ENCODE measurements at places on chromosomes 2 and 18. TPM values are rescaled to one million over a fixed set of nuclear protein-coding genes. Genes with fewer than 3 reads are reported as not detected.

Gene CFAP65
- total RNA-seq: not detected

Gene KHK
- 0.22 TPM for total RNA-seq

Gene RFTN2
- total RNA-seq: not detected

Gene GFPT1
- 69.4 TPM for total RNA-seq

Gene SETBP1
- 0.44 TPM for total RNA-seq

Gene MAT2A
- total RNA-seq: 134 TPM

Gene GCG
- not detected for total RNA-seq

Gene RAD51AP2
- total RNA-seq: under 0.01 TPM

Gene CNGA3
- not detected for total RNA-seq

Gene CCDC195
- total RNA-seq: not detected

Gene AGXT
- not detected for total RNA-seq

Gene EPB41L3
- total RNA-seq: 0.14 TPM

Gene ELOA2
- not detected for total RNA-seq

Gene CCDC121
- total RNA-seq: 0.88 TPM

Gene ACMSD
- total RNA-seq: not detected

Gene GKN1
- 0.22 TPM for total RNA-seq

Gene CYP27A1
- total RNA-seq: 4.7 TPM

Gene HOXD13
- not detected for total RNA-seq

Gene PNKD
- 25.3 TPM for total RNA-seq

Gene TLX2
- not detected for total RNA-seq

Gene OBSL1
- total RNA-seq: 45.7 TPM

Gene SLC14A1
- 18.2 TPM for total RNA-seq

Gene POTEC
- not detected for total RNA-seq

Gene TTC27
- 32.1 TPM for total RNA-seq

Gene SERPINB11
- not detected for total RNA-seq

Gene C2orf74
- total RNA-seq: 13.8 TPM

Gene ABCG5
- total RNA-seq: not detected

Gene FER1L5
- under 0.01 TPM for total RNA-seq

Gene RAB17
- total RNA-seq: 0.22 TPM

Gene MYCN
- total RNA-seq: 2.1 TPM

Gene MAP2
- total RNA-seq: 0.72 TPM

Gene PELI1
- 16.3 TPM for total RNA-seq

Gene PPIL3
- 39.5 TPM for total RNA-seq

Gene ERFE
- total RNA-seq: 2.4 TPM

Gene GREB1
- total RNA-seq: 0.29 TPM

Gene PTRHD1
- total RNA-seq: 18.6 TPM

Gene PPP1R1C
- not detected for total RNA-seq

Gene CRACDL
- total RNA-seq: not detected

Gene GPATCH11
- 3.7 TPM for total RNA-seq

Gene GPBAR1
- 0.22 TPM for total RNA-seq

Gene TBR1
- under 0.01 TPM for total RNA-seq

Gene SIX3
- total RNA-seq: not detected

Gene TUBA3E
- total RNA-seq: not detected

Gene IL1B
- 183 TPM for total RNA-seq

Gene TFCP2L1
- under 0.01 TPM for total RNA-seq

Gene EPAS1
- 649 TPM for total RNA-seq

Gene SERPINB12
- total RNA-seq: not detected

Gene SIGLEC15
- total RNA-seq: 1.1 TPM

Gene CRYGB
- total RNA-seq: not detected

Gene LCT
- not detected for total RNA-seq

Gene NEU4
- total RNA-seq: not detected

Gene CTAGE1
- not detected for total RNA-seq

Gene ERBB4
- not detected for total RNA-seq

Gene SLC4A5
- total RNA-seq: 0.29 TPM

All from placental pericyte (primary cell).